ENCODE measurements at places on chromosomes 11 and 22. TPM values are rescaled to one million over a fixed set of nuclear protein-coding genes. Genes with fewer than 3 reads are reported as not detected.

OR52L1 gene
- total RNA-seq, result not detected

BDNF gene
- 0.64 TPM for total RNA-seq

SPI1 gene
- not detected for total RNA-seq

ANKRD13D gene
- total RNA-seq, result 29.9 TPM

GLYAT gene
- not detected for total RNA-seq

CARD16 gene
- total RNA-seq, result 6.5 TPM

HOATZ gene
- not detected for total RNA-seq

TSGA10IP gene
- total RNA-seq, result not detected

RGL4 gene
- not detected for total RNA-seq

SDHAF2 gene
- 53.7 TPM for total RNA-seq

CDON gene
- total RNA-seq, result 17.8 TPM

GLYATL1 gene
- total RNA-seq, result not detected

OR2AT4 gene
- not detected for total RNA-seq

CALCA gene
- total RNA-seq, result not detected

NEFH gene
- total RNA-seq, result 0.94 TPM

OR8H2 gene
- not detected for total RNA-seq

ASRGL1 gene
- 0.44 TPM for total RNA-seq

VWA5A gene
- total RNA-seq, result 15.9 TPM

AIFM3 gene
- 0.56 TPM for total RNA-seq

APOL5 gene
- total RNA-seq, result not detected

INS gene
- not detected for total RNA-seq

RAG1 gene
- 0.05 TPM for total RNA-seq

MIOX gene
- total RNA-seq, result not detected

Data from cardiac ventricle fibroblast (primary cell).